ENCODE measurements at places on chromosomes 12 and 14. TPM values are rescaled to one million over a fixed set of nuclear protein-coding genes. Genes with fewer than 3 reads are reported as not detected.
A peak's percentile ranks its signal among the peaks of the same experiment; 100 is the strongest.

DNA sequence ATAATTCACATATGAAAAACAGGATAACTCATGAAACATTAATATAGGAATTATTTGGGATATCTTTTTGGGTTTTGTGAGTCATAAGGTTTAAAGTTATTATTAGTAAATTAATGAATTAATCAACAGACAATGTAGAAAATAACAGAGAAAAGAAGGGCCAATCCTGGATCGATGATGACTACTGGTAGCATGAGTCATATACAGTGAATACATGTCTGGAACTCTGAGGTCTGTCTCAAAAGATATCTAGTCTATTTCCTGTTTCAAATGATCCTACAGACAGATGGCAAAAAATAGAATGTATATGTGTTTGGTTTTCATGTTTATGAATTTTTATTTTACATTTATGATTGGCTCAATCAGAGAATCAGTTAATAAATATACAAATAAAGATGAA lies 86.4 kb upstream of the RTL1 start:
- DNase-seq = no peak

GRCh38 chr14:104356020-104356737 lies 217.8 kb downstream of the KIF26A start:
- DNase-seq = peak; percentile 62

DNA sequence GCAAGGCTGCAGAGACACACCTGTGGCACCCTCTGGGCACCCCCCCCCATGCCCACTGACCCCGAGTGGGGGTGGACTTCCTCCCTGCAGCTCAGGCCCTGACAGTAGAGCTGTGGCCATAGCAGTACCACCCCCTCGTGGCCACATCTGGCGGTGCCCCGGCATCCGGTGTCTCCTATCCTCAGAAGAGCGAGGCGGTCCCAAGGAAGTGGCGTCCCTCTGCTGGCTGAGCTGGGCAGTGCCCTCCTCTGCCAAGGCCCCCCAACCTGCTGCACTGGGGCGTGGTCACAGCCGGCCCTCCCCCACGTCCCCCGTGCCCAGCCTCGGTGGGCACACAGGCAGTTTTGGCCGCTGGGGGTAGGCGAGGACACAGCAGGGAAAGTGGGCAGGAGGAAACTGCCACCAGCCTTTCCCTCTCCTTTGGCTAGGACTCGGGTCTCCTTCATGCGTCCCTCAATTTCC lies 6.0 kb upstream of the SLC6A12 start:
- DNase-seq = peak; percentile 91

DNA sequence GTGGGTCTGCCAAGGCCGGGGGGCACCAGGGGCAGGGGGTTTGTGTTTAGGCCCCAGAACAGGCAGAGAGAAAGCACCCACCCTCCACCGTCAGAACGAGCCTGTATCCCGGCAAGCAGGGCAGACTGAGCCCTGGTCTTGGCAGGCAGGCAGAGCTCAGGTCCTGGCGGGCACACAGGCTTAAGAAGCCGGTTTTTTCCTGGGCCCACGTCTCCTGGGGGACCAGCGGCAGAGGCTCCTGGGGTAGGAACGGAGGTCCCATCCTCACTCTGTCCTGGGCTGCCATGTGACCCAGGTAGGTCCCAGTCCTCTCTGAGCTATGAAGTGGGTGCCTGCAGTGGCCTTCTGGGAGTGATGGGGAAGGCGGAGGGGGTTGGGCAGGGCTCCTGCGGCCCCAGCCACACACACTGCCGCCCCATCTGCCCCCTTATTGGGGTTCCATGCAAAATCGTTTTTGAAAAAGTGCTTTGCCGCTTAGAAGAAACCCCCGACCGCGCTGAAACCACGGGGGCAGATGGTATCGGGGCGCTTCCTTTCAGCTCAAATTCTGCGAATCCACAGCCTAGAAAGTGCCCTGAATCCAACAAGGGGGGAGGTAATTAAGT lies 24.2 kb downstream of the SH2B3 start:
- no peak for DNase-seq

DNA sequence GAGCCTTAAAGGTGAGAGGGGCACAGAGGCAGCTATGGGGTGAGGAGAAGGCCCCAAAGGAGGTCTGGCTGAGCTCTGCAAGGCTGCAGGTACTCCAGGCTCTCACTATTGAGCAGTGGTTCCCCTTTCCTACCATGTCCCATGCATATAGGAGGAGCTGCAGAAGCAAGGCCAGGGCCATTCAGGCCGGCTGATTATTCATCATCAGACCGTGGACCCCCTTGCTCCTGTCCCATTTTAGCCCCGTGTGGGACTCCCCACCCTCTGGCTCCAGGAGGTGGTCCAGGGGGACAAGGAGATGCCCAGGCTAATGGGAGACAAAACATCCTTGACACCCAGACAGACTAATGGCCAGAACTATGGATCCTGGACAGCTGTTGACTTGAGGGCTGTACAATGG lies 3.1 kb downstream of the GPD1 start:
- DNase-seq = peak; percentile 59

DNA sequence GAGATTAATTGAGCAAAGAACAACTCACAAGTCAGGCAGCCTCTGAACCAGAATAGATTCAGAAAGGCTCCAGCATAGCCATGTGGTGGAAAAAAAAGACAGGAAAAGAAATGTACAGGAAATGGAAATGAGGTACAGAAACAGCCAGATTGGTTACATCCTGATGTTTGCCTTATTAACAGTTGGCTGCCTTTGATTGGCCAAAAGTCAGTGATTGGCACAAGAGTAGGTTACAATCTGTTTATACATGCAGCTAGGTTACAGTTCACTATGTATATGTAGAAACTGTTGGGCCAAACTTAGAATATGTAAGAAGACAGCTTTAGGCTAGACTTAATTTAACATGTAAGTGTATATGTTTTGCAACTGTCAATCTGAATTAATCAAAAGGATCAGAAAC lies 118.9 kb downstream of the UNC79 start:
- no peak for DNase-seq

DNA sequence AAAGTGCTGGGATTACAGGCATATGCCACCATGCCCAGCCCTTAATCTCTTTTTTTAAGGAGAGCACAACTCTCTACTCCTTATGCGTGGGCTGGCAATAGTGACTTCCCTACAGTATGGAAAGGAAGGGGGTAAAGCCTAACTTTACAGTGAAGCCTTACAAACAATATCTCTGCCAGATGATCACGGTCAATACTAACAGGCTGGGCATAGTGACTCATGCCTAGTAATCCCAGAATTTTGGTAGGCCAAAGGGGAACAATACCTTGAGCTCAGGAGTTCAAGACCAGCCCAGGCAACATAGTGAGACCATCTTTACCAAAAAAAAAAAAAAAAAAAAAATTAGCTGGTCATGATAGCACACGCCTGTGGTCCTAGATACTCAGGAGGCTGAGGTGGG lies 5.6 kb downstream of the PYM1 start:
- DNase-seq = no peak

PAH gene
- total RNA-seq = not detected

ACSS3 gene
- total RNA-seq = 13.5 TPM

NR4A1 gene
- total RNA-seq = 197 TPM

GABARAPL1 gene
- 77.0 TPM for total RNA-seq

Measured in posterior vena cava (tissue), 2 donors.